ENCODE measurements at places on chromosomes 1 and 21. TPM values are rescaled to one million over a fixed set of nuclear protein-coding genes. Genes with fewer than 3 reads are reported as not detected.

The CENPF gene
- total RNA-seq = 8.3 TPM

DNA sequence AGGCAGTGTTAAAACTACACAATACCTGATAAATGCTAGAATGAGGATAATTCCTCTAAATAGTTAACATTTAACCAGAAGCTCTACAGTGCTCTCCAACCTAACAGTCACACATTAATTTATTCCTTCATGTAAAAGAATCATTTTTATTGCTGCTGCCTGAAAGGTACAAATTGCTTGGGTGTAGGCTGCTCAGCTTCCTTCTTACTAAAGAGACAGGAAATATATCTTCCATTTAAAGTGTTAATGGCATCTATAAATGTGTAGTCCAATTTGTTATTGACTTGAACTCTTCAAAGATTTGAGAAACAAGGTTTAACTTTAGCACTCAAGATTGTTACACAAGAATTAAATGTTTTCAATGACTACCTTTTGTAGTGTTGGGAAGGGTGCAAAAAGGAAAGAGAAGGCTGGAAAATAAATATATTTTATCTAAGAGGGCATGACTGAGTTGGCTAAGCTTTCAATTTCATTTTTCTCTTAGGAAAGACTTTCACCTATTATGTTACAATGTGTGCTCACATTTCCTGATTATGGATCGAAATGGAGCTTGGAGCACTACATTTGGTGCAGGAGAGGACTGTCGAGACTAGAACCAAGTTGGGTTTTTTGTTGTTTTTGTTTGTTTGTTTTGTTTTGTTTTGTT lies 105.5 kb upstream of the CACYBP start:
- no peak for DNase-seq

DNA sequence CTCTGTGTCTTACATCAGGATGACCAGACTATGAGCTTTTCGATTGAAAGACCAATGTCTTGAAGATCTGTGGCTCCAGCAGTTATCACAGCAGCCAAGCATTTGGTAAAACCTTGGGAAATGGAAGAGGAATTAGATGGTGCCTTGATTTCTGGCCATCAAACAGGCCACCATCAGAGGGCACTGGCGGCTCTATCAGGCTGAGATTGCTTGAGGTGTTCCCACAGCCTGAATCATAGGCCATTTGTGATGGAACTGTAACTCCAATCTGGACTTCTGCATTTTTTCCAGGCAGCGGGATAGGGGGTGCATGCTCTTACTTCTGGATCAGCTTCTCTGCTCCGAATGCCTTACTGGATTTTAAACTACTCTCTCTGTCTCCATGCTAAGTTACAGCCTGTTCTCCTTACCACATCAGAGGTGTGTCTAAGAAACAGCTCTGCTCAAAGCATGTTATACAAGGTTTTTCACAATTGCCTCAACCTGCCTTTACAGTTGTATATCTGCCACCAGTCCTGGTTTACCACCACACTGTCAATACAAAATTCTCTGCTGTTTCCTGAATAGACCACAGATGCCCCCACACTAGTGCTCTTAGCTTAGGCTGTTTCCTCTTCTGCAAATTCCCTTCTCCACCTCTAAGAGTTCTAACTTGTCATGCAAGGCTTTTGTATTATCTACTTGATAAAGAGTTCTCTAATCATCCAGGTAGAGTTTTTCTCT lies 180.9 kb downstream of the PTGER3 start:
- DNase-seq = no peak

The OR2M7 gene
- total RNA-seq = not detected

The IVL gene
- total RNA-seq = not detected

GRCh38 chr1:85857991-85858390 lies 149.8 kb upstream of the ZNHIT6 start:
- DNase-seq = no peak

The GBP4 gene
- total RNA-seq = 0.36 TPM

DNA sequence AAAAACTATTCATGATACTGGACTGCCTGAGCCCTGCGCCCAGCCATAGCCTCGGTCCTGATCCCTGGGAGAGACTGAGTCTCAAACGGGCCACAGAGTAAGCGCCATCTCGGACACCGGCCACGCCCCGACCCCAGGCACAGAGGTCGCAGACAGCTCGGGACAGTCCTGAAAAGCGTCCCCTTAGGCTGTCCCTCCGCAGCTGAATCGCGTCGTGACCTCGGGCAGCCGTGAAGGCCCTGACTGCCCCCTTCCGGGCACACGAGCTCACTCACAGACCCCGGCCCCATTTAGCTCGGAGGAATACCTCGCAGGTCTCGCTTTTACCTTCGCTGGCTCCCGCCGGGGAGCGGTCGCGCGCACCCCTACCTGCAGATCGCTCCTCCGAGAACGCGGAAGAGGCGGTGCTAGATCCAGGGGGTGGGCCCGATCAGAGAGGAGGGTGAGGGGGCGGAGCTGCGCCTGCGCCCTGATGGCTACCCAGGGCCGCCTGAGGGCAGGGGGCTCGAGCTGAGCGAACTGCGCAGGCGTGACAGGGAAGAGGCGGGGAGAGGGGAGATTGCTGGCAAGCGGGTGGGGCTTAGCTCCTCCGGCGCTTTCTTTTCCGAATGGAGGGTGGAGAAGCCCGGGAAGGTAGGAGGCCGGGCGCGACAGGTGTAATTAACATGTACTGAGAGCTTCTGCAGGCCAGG lies at the start of gene MKNK1:
TSS of gene MKNK1 (minus strand) at position 411 of the 692 bp plus-strand sequence. CDS start 20,941 bp downstream, outside the sequence.
- peak; percentile 100 for DNase-seq

The TRMT1L gene
- 16.5 TPM for total RNA-seq

DNA sequence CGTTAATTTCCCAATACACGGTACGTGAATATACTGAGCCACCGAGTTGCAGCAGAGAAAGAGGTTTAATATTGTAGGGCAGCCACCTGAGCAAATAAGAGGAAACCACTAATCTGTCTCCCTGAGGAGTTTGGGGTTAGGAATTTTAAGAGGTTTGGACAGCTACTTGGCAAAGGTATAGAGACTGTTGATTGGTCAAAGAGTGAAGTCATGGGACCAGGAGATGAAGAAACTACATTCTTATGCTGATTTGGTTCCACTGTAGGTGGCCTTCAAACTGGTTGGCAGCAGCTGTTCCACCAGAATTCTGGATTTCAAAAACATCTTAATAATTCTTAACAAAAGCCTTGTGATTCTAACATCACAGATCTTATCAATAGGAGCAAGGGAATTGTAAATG lies 485.4 kb upstream of the PRMT6 start:
- no peak for DNase-seq

DNA sequence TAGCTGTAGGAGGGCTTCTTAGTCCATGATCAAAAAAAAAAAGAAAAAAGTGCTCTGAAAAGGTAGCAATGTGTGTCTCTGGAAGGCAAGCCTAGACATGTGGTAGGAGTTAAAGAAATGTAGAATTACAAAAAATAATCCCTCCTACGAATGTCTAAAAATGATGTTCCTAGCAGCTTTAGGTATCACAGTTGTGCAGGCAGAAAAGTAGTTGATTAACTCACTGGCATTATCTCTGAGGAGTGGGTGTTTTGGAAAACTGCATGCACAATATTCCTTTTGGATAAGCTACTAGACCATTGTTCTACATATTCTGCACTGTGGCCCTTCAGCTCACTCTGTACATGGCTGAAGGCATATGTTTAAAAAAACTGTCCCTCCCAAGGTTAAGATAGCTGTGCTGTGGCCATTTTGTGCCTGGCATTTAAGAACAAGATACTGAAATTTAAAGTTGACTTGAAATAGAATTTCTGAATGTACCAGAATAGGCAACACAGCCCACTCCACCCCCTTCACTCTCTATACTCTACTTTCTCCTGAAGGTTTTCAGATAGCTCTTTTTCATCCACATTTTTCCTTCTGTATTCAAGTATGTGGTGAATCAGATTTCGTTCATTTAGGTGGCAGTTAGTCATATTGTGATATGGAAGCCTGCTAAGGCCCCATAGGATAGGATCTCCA lies 463.9 kb upstream of the LRRC7 start:
- no peak for DNase-seq

The TTC39A gene
- total RNA-seq = 0.88 TPM

The TTLL7 gene
- total RNA-seq = 15.3 TPM

GRCh38 chr1:66270119-66270812 lies 263.7 kb upstream of the SGIP1 start:
- no peak for DNase-seq

- DNase-seq = no peak
Measured at GRCh38 chr1:235339746-235340145, 11.4 kb downstream of the GGPS1 start.

- DNase-seq = peak; percentile 79
Measured at GRCh38 chr1:109091078-109091838, 694 bp downstream of the TMEM167B start.

The AGBL4 gene
- not detected for total RNA-seq

The SPRR2A gene
- not detected for total RNA-seq

GRCh38 chr21:33478935-33479678 lies 667 bp downstream of the TMEM50B start:
- peak; percentile 87 for DNase-seq

The ZBTB37 gene
- total RNA-seq = 10.3 TPM

GRCh38 chr1:186999506-186999905 lies 170.8 kb downstream of the PLA2G4A start:
- DNase-seq = no peak

GRCh38 chr1:174995916-174996315 lies 3.8 kb upstream of the CACYBP start:
- DNase-seq = no peak

GRCh38 chr1:233025567-233025966 lies 75.2 kb downstream of the NTPCR start:
- DNase-seq = no peak

GRCh38 chr1:9836632-9836960 lies 12.8 kb upstream of the CLSTN1 start:
- DNase-seq = no peak

The ATAD3C gene
- total RNA-seq = under 0.01 TPM

The CFHR2 gene
- not detected for total RNA-seq

DNA sequence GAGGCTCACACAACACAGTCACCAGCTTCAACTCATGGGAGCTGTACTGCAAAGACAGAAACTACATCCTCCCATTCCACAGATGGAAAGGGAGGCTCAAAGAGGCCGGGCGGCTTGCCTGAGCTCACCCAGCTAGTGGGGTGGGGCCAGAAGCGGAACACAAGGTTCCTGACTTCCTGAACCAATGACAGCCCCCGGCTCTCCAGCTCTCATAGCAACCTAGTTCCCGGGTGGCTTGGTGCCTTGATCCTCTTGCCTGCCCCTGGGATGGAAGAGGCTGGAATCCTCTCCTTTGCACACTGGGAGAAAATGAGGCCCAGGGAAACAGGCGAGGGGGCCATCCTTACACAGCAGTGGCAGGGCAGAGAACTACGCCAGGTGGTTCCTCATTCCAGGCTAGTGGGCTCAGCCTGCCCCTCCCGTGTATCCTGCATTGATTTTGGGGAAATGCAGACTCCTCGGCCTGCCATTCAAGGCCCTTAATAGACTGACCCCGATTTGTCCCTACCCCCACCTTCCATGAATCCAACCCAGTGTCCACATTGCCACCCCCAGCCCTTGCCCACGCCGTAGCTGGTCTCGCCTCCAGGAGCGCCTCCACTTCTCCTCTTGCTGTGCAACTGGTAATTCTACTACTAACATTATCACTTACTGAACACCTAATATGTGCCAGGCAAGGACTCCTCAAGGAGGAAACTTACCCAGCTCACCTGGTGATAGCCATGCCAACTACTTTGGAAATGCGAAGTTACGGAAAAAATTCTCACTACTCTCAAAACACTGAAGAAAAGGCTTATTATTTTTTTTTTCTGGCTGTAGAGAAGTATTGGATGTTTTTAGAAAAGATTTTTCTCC lies 5.0 kb downstream of the RAP1GAP start:
- DNase-seq = peak; percentile 79
